Fibroblast of skin of left quadriceps (primary cell): ENCODE measurements at places on chromosomes 6 and 20.

DNA sequence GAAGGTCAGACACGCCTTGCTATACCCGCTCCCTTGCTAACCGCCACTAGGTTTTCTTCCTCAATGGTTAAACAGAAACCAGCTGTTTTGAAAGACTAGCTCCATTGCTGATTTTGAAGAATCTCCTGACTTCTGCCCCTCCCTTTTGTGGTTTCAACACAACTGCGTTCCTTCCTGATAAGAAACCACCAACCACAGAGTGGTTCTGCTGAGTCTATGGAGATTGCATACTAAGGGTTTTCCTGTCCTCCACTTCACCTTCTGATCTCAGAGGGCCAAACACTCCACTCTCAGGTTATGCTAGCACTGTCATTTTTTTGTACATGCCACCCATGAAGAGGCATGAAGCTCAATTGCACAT, 207.9 kb downstream of the MYLK4 start:
- DNase-seq = peak; percentile 25

DNA sequence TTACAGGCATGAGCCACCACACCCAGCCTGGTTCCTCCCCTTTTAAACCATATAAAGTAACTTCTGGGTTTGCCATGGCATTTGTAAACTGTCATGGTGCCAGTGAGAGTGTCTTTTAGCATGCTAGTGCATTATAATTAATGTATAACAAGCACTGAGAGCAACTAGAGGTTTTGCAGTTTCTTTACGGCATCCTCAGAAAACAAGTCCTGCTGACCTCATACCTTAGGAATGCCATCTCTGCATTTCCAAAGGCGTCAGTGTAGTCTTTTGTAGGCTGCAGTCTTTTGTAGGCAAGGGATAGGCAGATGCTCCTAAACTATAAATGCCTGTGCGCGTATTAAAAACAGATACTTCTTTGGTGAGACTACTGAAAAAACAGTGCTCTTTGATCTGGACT, 75.0 kb upstream of the EZR start:
- peak; percentile 86 for DNase-seq

DNA sequence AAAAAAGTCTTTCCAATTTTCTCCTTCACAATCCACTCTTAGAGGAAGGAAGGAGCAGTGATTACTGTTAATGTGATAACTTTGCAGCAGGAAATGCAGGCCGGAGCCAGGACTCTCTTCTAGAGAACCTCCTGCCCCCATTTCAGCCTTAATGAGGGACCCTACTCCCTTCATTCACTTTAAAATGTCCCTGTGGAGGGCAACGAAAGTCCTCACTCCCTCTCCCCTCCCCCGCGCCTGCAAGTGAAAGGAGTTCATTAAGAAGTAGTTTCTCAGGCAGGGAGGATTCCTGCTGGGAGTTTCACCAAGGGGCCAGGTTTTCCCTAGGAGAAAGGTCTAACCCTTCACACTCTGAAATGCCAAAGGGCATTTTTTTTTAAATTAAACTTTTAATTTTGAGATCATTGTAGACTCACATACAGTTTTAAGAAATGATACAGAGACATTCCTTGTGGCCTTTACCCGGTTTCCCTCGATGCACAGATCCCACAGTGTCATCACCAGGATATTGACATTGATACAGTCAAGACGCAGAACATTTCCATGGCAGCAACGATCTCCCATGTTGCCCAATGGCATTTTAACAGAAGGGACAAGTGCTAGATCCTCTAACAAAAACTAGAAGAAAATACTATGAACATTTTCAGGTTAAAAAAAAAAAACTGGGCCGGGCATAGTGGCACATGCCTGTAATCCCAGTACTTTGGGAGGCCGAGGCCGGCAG, 6.8 kb upstream of the COMMD7 start:
- DNase-seq = no peak

DNA sequence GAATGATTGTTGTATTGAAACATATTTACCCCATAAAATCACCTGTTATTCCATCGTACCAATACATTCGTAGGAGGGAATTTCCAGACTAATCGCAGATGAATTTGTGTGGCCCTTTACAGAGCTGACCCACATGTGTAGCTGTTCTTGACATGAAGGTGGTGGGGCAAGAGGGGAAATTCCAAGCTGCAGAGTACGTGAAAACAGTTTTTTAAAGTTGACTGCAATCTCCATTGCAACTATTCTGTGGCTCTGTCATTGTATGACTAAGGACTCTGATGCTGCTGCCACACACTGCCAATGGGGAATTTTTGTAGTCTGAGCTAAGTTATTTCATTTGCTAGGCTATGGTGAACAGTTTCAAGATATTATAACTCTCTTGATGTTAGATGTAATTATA, 46.4 kb upstream of the ADTRP start:
- no peak for DNase-seq

- DNase-seq = no peak
Measured at GRCh38 chr6:1283501-1283900, 28.4 kb upstream of the FOXQ1 start.

DNA sequence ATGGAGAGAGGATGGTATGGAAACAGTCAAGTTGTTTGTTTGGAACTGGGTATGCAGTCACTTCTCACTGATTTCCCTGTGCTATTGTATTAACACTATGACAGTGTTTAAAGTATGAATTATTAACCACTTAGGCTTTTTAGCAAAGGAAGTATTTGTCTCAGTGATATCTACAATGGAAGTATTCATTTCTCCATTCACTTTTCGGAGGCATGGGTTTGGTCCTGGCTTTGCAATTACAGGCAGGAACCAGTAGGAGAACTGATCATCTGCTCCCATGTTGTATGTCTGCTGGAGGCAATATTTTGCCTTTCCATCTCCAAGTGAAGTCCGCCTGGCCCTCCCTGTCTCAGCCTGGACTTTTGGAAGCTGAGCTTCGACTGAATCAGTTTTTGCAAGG, 30.6 kb upstream of the EXOC2 start:
- no peak for DNase-seq

DNA sequence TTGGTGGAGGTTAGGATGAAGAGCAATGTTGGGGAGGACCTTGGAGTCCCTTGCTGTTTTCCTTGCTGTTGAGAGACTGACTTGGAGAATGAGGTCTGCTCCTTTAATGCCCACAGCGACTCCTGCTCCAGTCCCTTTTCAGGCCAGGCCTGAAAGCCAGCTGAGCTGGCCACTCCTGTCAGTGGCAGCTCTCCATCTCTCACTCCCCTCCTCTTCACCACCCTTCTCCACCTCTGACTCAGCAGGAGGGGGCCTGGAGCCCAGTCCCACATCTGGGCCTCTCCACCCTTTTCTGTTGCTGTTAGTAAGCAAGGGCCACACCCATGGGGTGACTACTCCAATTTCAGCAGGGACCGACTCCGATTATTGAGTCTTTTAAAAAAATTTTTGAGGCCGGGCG, 2.2 kb downstream of the SNX21 start:
- no peak for DNase-seq

DNA sequence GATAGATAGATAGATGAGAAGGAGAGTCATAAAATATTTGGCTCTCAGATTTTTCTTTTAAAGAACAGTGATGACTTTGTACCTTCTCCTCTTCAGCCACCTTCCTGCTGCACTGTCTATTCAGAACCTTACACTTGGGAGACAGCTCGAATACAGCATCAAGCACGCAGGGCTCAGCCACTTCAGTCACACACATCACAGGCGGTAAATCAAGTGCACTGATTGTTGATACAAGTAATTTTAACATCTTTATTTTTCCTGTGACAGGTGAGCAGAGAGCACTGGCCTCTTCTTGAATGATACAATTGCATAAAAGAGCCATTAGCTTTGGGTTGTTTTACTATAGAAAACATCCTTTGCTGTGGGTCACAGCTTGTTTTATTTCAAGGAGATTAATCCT, 1118.5 kb upstream of the EYS start:
- no peak for DNase-seq

GRCh38 chr20:51562332-51563173, 20.0 kb upstream of the NFATC2 start:
- peak; percentile 90 for DNase-seq

DNA sequence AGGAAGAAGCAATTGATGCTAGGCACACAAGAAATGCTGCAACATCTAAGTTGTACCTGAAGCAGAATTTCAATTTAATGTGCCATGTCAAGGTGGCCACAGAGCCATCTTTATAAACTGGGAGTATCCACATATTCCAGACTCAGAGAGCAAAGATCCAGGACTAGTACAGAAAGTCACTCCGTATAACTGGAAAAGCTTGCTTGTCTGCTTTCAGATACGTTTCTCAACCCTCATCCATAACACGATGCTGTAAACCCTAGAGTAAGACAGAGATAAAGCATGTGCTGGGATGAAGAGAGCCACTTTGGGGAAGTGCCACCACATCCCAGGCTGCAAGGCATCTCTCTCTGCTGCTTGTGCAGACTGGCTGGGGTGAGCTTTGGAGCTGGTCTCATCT, 134.7 kb downstream of the PACRG start:
- DNase-seq = no peak

- DNase-seq = no peak
Measured at GRCh38 chr6:110338820-110339470, 19.2 kb downstream of the METTL24 start.

- no peak for DNase-seq
Measured at GRCh38 chr20:53503517-53503919, 90.1 kb downstream of the ZNF217 start.

DNA sequence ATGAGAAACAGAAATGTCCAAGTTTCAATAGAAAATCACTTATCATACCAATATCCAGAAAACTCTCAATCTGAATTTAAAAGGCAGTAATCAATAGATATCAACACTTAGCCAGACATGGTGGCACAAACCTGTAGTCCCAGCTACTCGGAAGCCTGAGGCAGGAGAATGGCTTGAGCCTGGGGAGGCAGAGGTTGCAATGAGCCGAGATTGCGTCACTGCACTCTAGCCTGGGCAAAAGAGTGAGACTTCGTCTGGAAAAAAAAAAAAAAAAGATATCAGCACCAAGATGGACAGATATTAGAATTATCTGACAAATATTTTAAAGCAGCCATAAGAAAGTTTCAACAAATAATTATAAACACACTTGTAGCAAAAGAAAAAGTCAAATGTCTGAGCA, 47.0 kb downstream of the TCP11 start:
- no peak for DNase-seq

DNA sequence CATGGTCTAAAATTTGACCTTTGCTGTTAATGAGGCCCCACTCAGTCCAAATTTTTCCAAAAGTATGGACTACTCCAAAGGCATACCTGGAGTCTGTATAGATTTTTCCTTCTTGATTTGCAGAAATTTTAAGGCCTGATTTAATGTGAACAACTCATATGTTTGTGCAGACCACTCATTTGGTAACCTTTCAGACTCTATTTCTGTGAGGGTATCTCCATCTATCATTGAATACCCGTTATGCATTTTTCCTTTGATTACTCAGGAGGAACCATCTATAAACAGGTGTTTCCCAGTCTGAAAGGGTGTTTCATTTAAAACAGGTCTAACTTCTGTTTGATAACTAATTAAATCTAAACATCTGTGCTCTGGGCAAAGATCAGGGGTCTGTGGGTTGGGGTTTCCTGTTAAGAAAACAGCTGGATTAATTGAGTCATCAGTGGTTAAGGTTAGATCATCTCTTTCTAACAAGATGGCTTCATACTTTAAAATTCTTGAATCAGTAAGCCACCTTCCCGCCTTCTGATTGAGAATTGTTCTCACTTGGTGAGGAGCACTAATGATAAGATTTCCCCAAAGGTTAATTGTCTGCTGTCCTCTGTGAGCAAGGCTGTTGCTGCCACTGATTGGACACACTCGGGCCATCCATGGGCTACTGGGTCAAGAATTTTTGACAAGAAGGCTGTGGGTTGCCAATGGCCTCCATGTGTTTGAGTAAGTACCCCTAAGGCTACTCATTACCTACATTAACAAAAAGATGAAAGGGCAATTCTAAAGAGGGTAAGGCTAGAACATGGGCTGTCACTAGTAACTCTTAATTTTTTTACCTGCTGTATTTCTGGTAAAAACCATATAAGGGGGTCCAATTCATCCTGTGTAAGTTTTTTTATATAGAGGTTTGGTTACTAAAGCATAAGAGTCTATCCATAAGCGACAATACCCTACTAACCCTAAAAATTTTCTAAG, 24.1 kb downstream of the HLA-B start:
- no peak for DNase-seq

DNA sequence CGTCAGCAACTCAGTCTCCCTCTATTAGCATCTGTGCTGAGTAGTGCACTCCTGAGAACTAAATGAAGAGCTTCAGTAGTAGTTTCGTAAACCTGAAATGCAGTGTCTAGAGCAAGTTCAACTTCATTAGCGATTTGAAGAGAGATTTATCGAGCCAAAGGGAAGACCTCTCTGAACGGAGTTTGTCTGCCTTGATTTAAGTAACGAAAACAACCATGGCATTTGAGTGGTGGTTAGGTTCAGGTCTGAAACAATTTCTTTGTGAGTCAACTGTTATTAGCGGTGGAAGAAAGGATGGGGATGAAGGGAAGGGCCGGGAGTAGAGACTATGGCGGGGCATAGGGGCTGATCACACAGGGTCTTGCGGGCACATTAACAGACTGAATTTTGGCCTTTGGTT, 150.5 kb downstream of the BCAS1 start:
- no peak for DNase-seq

DNA sequence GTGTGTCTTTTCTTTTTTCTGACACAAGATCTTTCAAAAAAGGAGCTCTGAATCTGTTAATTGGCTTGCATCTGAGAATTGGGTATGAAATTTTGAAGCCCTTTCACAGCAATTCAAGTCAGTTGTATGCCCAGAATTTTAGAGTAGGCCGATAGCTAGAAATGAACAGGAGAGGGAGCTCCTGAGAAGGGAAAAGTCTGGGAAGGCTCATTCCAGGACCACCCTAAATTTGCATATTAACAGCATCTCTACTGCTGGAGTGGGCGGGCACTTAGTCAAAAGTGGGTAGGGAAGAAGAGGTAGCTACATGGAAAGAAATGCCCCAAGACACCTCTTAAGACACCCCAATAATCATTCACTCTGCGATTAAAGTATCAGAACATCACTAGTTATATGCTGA, 928.3 kb downstream of the TBC1D32 start:
- DNase-seq = no peak

DNA sequence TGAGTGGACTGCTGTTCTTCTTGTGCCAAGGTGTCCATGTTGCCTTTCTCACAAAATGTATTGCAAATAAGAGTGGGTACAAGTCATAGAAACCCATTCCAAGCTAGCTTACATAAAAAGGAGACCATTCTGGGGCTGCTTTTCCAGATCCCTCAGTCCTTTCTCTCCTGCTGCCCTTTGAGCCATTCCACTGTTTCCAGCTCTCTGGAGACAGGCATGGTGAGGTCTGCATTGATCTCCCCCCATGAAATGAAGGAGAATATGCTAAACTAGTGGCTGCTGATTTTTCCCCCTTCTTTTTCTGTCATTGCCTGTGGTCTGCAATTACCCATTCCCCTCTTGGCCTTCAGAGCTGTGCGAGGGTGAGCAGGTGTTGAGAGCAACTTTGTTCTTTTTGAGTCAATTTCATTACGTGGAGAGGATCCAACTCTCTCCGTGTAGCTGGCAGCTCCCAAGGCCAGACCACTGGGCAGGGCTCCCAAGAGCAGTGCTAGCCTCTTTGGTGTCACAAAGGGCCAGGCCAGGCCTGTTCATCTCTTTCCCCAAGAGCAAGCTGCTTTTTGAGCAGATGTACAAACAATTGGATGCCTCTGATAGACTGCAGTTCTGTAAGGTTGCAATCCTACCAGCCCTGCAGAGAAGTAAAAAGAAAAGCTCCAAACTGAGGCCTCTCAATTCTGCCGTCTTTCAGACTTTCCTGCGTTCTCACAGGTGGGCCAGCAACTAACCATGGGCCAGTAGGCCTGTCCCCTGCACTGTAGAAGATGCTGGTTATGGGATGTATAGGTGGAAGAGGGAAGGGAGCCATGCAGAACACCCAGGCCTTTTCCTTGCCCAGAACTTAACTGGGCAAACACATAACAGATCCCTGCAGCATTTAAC, 96.1 kb upstream of the ARMC2 start:
- DNase-seq = no peak

- no peak for DNase-seq
Measured at GRCh38 chr20:16639027-16639941, 66.0 kb upstream of the KIF16B start.
